ENCODE measurements at places on chromosomes 6 and 20.
A peak's percentile ranks its signal among the peaks of the same experiment; 100 is the strongest.

DNA sequence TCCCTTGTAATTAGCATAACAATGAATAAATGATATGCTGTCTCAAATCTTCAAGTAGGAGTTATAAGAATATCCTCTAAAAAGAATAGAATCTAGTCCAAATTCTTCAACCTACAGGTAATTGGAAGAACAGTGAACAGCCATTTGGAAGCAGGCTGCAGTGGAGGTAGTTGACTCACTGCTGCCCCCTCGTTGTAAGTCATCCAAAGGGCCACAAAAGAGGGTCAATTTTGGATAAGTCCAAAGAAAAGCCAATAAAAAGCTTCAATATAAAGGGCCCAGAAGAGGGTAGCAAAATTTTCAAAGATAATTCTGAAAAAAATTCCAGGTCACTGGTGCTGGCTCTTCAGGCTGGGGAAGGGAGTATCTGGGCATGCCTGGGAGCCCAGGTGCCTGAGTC, 60.8 kb upstream of the SSTR4 start:
- DNase-seq = no peak

DNA sequence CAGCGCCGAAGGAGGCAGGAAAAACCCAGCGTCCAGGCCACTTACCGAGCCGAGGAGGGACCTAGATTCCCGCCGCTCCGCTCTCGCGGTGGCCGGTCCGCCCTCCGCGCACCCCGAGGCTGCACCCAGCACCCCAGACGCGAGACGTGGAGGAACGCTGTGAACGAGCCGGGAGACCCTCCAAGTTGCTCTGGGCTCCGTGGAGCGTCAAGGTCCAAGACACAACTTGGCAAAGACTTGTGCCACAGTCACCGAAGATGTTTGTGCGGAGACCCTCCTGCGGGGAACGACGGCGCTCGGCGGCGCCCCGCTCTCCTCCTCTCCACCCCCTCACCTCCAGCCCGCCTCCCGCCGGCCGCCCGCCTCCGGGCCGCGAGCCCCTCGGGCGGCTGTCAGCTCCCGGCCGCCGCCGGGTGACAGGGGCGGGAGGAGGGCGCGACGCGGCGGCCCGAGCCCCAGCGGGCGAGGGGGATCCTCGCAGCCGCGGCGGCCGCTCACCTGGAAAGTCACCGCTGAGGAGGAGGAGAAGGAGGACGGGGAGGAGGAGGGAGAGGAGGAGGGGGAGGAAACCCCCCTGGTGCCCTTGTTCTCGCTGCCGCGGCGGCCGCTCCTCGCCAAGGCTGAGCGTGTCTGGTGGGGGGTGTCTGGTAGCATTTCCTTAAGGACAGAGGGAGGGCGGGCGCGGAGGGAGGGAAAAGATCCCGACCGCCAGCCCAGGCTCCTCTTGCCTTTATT, 637 bp upstream of the HIVEP2 start:
- DNase-seq = peak; percentile 63

GRCh38 chr6:35397806-35398418, 54.2 kb upstream of the FANCE start:
- DNase-seq = no peak

DNA sequence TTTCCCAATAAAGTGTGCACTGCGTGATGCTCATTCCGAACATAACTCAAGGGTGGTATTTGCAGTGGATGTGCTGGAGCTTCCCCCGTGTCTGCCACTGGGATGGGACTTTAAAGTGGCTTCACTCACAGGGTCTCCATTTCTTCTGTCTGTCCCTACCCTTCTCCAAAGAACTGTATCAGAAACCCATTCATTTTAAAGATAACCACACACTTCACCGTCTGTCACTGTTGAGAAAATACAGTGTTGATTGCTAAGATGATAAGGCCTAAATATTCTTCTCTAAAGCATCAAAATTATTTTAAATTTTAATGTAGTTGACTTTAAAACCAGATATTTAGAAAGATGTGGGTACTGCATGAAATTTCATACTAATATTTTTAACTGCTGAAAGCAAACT, 161.4 kb downstream of the TMEM242 start:
- no peak for DNase-seq

- peak; percentile 30 for DNase-seq
Measured at GRCh38 chr6:144064402-144065212, 30.8 kb downstream of the SF3B5 start.

DNA sequence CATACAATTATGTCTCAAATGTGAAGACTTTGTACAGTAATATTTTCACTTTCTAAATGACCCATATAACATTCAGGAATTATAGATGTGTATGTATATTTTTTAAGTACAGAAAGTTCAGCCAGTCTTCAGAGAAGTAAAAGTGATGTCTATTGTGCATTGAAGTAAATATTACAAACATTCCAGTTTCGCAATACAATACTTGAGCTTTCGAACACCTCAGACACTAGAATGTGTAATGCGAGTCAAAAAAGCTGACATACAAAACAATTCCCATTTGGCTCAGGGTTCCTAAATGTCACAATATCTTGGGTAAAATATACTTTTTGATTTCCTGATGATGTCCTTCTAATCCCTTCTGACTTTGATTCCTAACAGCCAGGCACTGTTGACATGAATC, 101.4 kb downstream of the ZNF217 start:
- no peak for DNase-seq
